ENCODE measurements at places on chromosomes 11 and 22. TPM values are rescaled to one million over a fixed set of nuclear protein-coding genes. Genes with fewer than 3 reads are reported as not detected.
A peak's percentile ranks its signal among the peaks of the same experiment; 100 is the strongest.

The FGF4 gene
- not detected for total RNA-seq

The C1QTNF6 gene
- 6.7 TPM for total RNA-seq

The WT1 gene
- not detected for total RNA-seq

The SEC14L2 gene
- 4.8 TPM for total RNA-seq

The OR51B5 gene
- 0.47 TPM for total RNA-seq

GRCh38 chr11:1772270-1773130 is 8.8 kb upstream of the CTSD start:
- H3K36me3 ChIP-seq: no peaks in the 10 kb centered on the region
- H3K27me3 ChIP-seq: peaks cover 3% of the 10 kb centered on the region
- peak overlapping the region; percentile 45 for H3K4me3 ChIP-seq
- peak; percentile 84 for DNase-seq
- peaks cover 53% of the 10 kb centered on the region for H3K4me1 ChIP-seq

DNA sequence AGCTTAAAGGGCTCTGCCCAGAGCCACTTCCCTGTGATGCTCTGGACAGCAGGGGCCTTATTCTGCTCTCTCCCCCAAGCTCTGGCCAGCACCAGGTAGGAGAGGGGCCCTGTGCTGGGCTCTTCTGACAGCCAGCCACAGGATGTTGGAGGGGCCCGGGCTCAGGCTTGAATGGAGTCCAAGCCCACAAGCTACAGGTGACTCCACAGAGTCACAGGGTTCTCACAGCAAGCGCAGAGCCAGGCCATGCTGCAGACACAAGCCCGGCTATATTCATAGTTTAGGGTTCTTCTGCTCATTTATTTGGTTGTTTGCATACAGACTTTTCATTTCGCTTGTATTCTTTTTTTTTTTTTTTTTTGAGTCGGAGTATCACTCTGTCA is 1392.8 kb downstream of the BRD1 start:
- no peaks in the 10 kb centered on the region for H3K27me3 ChIP-seq
- H3K27ac ChIP-seq: no peak overlapping the region
- DNase-seq: no peak
- no peaks in the 10 kb centered on the region for H3K36me3 ChIP-seq

Data from activated CD8-positive, alpha-beta memory T cell treated with anti-CD3 and anti-CD28 coated beads, Interleukin-2, amount 10 ng/mL, durations not matched to agents 7 days and 5 days (primary cell).